AG04450 (cell line): ENCODE measurements at places on chromosomes 2 and 18. TPM values are rescaled to one million over a fixed set of nuclear protein-coding genes. Genes with fewer than 3 reads are reported as not detected.

- no peak for DNase-seq
These were observed 136.0 kb upstream of the SERTAD2 start for GRCh38 chr2:64789466-64790320.

GRCh38 chr2:189142893-189143759 is 36.4 kb downstream of the COL5A2 start:
- no peak for DNase-seq

The STPG4 gene
- polyA plus RNA-seq, result 0.05 and 0.14 TPM in 2 replicates

The HNMT gene
- 36.2 and 47.0 TPM in 2 replicates for polyA plus RNA-seq
